ENCODE measurements at places on chromosomes 1 and 21.

DNA sequence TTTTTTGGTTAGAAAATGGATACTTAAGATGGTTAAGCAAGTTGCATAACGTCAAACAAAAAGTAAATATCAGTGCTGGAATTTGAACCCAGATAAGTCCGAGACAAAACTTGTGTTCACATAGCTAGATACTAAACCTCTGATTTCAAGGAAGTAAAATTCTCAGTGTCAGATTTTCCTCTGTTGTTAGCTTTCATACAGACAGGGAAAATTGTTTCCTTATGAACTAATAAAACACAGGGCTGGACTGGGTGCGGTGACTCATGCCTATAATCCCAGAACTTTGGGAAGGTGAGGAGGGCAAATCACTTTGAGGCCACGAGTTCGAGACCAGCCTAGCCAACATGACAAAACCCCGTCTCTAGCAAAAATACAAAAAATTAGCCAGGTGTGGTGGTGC lies 51.3 kb downstream of the PCNX2 start:
- no peak for DNase-seq

GRCh38 chr1:173314656-173315055 lies 107.5 kb upstream of the TNFSF4 start:
- DNase-seq = no peak

GRCh38 chr1:20194224-20194623 lies 7.9 kb upstream of the PLA2G2C start:
- no peak for DNase-seq

DNA sequence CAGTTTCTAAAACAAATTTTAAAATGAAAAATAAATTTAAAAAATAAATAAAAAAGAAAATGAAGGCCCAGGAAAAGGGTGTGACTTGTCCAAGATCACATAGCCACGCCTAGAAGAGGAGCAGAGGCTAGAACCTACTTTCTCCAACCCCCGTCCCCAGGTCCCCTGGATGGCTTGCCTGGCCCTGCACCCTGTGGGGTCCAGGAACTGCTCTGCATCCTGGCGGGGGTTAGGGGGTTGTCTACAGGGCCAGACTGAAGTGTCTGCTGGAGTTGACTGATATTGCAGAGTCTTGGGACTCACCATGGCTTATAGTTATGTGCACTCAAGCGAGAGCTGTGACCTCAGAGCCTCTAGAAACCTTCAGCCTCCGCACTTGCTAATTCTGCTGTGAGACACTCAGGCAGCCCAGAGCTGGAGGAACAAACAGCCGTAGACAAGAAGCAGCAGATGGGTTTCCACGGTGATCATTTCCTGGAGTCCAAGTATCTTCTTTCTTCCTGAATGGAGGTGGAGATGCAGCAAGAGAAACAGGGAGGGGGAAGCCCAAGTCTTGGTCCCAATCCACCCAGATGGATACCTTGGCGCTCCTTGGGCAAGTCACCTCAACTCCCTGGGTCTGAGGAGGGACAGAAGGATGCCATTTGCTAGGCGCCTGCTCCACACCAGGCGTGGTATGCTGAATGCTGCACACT lies 5.2 kb upstream of the EXTL1 start:
- DNase-seq = no peak

DNA sequence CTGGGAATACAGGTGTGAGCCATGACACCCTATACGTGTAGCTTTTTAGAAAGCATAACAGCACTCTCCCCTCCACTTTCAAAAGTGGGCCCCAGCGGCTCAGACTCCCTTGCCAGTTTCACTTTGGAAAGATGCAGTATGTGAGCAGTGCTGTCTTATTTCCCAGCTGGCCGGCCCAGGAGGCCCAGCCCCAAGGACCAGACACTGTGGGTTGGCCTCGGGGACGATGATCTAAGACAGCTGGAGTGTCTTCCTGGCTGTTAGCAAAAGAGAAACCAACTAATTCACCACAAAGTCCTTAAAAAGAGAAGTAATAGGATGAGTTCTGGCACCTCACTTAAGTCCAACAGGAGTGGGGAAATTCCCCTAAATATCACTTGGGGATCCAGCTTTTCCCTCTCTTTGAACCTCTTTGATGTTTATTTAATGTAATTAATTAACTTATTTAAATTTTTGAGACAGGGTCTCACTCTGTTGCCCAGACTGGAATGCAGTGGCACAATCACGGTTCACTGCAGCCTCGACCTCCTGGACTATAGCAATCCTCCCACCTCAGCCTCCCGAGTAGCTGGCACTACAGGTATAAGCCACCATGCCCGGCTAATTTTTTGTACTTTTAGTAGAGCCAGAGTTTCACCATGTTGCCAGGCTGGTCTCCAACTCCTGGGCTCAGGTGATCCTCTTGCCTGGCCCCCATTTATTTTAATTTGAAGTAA lies 17.6 kb upstream of the CLIC4 start:
- peak; percentile 65 for DNase-seq

DNA sequence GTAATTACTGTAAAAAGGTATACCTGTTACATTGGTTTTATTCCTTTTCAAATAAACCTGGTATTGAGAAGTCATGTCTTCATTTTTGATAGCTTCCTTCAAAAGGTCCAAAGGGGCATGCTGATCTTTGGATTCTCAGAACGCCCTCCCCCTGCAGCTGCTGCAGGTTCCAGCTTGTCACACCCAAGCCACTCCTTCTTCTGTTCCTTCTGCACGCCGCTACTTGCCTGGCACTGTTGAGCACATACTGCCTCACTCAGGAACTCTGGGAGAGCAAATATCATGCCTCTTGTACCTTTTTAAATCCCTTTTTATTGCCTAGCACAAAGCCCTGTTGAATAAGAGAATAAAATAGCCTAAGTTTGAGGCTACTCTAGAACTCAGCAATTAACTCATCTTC lies 136.9 kb downstream of the BARHL2 start:
- no peak for DNase-seq

DNA sequence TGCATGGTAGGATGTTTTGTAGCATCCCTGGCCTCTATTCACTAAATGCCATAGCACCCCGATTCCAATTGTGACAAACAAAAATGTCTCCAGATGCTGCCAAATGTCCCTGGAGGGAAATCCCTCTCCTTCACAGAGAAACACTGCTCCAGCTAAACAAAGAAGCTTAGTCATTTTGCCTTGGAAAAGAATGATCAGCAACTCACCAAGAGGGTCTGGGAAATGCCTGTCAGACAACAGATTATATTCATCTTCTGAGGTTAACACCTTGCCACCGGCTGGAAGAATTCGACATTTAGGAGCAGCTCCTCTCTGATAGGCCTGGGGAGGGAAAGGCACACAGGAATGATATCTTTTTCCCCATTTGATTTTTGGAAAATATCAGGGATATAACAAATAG lies 84.4 kb downstream of the NIBAN1 start:
- no peak for DNase-seq

DNA sequence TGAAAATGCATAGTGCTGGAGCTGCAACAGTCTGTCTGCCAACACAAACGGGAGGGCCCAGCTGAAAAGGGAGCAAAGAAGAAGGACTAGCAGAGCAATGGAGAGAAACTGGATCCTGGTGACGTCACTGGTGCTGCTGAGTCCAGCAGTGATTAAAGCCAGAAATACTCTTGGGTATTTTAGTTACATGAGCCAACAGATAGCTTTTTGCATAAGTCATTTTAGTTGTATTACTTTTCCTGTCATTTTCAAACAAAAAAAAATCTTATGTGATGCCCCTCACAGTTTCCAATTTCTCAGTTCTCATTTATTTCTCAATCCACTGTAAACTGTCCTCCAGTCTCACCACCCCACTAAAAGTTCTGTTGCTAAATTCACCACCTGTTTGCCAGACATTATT lies 38.7 kb upstream of the NEK7 start:
- no peak for DNase-seq

GRCh38 chr1:175168782-175169181 lies 23.8 kb downstream of the KIAA0040 start:
- DNase-seq = no peak

GRCh38 chr1:36142121-36142520 lies 7.2 kb downstream of the TRAPPC3 start:
- DNase-seq = no peak

DNA sequence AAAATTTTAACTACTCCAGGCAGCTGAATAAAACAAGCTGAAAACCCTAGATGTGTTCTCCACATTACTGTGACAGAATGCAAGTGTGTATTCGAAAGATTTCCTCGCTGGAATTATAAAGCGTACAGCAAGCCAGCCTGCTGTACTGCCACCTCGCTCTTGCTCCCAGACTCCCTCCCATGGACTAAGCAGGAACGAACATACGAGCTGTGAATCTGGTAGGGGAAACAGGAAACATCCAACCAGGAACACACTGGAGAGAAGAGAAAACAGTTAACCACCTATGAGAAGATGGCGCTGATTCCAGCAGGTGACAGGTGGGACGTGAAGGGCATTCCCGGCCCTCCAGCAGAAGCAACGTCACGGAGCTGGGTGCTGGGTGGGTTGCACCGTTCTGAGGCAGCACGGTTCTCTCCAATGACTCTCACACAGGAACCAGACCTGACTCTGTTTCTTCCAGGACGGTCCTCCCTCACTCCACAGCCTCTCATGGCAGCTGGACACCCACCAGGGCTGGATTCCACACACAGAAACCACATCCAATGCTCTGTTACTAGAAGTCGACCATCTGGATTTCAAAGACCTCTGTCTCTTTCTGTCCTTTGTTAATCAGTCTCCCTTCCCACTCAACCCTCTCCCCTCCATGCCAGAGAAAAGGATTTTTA lies 219.2 kb downstream of the RERE start:
- no peak for DNase-seq

GRCh38 chr1:180365039-180365438 lies 135.0 kb downstream of the LHX4 start:
- DNase-seq = no peak

DNA sequence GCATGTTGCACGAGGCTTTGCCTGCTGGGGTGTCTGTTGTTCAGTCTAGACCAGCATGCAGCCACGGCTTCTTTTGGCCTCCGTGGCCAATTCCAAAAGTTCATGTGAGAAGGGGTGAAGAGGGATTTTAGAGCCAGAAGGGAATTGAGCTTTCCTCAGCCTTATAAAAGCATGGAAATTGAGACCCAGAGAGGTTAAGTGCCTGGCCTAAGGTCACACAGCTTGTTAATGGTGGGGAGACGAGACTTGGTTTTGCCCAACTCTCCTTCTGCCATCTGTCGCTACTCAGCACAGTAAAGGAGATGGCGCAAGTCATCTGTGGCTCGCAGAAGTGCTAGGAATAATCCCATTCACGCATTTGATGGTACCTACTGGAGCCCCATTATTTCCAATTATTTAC lies 25.7 kb downstream of the ZBTB18 start:
- no peak for DNase-seq
